ENCODE measurements at places on chromosomes 4 and X.
A peak's percentile ranks its signal among the peaks of the same experiment; 100 is the strongest.

GRCh38 chrX:49166914-49167739 lies 4.6 kb downstream of the MAGIX start:
- peak; percentile 43 for DNase-seq

DNA sequence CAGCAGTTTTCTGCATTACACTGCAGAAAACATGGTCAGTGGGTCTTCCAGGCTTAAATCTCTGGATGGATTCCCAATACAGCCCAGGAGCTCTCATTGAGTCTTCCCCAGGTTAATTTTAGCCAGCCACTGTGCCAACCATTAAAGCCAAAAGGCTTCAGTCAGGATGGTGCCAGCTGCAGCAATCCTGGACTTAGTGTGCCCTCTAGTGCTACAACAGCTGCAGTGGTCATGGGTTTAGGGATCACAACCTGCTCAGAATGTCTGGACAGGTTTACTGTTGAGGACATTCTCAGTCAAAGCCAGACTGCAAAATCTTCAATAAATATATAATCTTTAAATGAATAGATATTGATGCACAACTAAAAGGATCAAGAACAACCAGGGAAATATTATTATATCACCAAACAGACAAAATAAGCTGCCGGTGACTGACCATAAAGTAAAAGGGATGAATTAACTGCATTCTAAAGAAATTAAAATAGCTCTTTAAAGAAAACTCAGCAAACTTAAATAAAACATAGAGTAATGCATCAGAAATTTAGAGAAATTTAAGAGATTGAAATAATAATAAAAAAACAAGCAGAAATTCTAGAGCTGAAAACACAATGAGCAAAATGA lies 639.9 kb downstream of the SPOCK3 start:
- no peak for DNase-seq

DNA sequence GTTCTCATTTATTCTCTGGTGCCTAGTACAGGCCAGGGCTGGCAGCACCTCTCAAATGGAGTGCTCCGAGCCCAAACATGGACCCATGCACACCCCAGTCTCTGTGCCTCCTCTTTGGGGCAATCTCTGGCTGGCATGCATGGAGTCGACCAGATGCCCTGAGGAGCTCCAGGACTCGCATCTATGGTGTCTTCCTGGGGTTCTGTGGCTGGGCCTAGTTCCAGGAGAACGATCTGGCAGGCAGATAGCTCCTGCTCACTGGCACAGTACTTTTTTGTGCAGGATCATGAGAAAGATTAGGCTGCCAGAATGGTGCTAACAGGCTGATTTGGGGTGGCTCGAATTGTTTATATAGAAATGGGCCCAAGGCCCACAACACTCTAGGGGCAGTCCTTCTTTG lies 72.0 kb upstream of the PJA1 start:
- DNase-seq, result no peak

DNA sequence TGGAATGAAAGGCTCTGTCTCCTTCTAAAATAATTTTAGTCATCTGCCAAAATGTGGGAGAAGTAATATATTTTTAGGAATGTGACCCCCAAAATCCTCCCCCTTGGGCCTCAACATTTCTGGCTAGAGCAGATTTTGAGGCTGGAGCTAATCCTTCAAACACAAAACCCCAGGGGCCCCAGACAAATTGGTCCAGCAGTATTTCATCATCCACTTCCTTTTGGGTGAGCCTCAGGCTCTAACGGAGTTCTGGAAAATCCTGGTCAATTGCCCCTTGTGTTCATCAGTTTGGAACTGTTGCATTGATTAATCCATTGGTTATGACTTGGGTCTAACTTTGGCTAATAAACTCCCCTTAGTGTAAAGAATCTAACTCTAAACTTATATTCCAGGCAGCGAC lies 67.4 kb upstream of the PCDH19 start:
- no peak for DNase-seq

GRCh38 chr4:177376024-177376423 lies 66.2 kb downstream of the AGA start:
- DNase-seq, result no peak

GRCh38 chr4:25809996-25810395 lies 52.8 kb downstream of the SEL1L3 start:
- DNase-seq, result no peak

DNA sequence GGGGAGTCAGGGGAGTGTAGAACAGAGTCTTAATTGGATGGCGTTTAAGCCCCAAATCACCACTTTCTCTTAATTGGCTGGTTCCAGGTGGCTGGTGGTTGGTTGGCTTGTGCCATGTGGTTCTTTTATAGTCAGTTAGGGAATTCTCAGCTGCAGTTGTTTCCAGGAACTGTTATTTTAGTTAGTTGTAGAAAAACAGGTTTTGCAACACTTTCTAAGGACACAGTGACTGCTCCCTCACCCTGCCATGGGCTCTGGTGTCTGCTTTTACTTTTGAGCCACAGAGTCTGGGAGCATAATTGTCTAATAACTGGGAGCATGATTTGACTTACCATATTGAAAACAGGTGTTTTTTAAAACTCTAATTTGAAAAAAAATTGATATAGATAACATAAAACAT lies 75.8 kb upstream of the PCDH18 start:
- DNase-seq, result no peak

DNA sequence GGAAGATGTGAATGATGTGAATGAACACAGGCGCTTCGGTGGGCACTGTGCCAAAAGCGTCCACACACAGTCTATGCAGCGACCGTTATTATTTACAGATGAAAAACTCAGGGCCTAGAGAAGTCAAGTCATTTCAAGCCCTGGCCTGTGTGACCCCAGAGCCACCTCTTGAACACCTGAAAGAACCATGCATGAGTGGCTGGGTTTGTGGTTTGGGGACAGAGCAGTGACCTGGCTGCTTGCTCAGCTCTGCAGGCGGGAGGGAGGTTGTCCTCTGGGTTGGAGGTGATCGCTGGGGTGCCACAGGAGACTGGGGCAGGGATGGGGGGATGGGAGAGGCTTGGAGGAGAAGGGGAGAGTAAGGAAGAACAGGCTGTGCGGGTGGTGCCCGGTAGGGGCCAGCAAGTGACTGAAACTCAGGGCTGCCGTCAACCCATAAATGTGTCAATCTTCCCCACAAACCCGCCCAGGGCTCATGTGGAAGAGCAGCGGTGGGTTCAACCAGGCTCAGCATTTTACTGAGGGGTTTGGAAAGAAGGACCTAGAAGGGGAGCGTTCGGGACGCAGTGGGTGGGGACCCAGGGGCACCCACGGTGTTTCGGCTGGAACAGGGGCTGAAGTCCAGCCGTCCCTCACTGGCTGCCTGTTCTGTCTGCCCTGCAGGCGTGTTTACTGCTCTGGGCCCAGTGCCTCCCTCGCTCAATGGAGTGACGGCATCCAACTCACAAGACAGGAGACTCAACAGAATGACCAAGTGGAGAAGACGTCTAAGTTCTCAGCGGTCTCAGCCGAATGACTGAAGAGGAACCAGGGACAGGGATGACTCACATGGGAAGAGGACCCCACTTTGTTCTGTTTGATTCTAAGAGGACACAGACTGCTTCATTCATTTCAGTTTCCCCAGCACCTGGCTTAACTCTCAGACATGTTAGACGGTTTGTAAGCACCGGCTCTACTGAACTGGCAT lies 167.8 kb downstream of the AFAP1 start:
- DNase-seq, result no peak

- no peak for DNase-seq
Observed at GRCh38 chr4:87978681-87979080, 3.2 kb downstream of the SPP1 start.

GRCh38 chrX:135489542-135489941 lies 30.9 kb upstream of the INTS6L start:
- DNase-seq, result no peak

GRCh38 chrX:152520653-152521052 lies 69.5 kb upstream of the GABRA3 start:
- no peak for DNase-seq
